ENCODE measurements at places on chromosomes 1 and 21.
A peak's percentile ranks its signal among the peaks of the same experiment; 100 is the strongest.

- DNase-seq = no peak
Measured at GRCh38 chr21:41675574-41675973, 91.3 kb downstream of the RIPK4 start.

DNA sequence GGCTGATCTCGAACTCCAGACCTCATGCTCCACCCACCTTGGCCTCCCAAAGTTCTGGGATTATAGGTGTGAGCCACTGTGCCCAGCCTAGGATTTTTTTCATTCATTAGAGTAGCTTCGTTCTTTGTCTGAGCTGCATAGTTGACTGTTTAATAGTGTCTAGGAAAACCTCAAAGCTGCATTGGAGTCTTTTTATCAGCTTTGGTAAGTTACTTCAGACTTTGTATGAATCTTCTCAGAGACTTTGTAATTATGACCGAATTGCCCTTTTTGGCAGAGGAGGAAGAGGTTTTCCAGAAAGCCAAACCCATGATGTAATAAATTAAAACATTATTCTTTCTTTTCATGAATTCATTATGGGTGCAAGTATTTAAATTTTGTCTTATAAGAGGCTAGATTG is 5.1 kb downstream of the DNAJB4 start:
- peak; percentile 61 for DNase-seq

GRCh38 chr1:76793594-76793993 is 73.7 kb upstream of the ST6GALNAC5 start:
- DNase-seq = no peak

GRCh38 chr1:25733271-25733670 is 66.7 kb upstream of the SELENON start:
- no peak for DNase-seq

DNA sequence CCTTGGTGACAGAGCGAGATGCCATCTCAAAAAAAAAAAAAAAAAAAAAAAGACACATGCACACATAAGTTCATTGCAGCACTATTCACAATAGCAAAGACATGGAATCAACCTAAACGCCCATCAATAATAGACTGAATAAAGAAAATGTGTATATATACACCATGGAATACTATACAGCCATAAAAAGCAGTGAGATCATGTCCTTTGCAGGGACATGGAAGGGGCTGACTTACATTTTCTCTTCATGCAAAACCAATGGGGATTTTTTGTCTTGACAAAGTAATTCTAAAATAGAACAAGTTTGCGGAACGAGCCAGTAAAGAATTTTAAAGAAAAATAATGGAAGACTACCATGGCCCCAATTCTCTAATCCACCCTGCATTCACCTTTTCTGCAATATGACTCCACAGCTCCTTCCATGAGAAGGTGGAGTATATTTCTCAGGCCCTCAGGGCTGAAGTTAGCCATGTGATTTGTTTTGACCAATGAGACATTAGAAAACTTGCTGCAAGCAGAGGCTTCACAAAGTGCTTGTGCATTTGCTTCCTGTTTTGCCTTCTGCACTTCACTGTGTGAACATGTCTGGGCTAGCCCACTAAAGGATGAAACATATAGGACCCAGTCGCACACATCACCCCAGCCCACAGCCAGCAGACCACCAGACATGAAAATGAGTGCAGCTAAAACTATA is 78.8 kb upstream of the NR5A2 start:
- DNase-seq = no peak

DNA sequence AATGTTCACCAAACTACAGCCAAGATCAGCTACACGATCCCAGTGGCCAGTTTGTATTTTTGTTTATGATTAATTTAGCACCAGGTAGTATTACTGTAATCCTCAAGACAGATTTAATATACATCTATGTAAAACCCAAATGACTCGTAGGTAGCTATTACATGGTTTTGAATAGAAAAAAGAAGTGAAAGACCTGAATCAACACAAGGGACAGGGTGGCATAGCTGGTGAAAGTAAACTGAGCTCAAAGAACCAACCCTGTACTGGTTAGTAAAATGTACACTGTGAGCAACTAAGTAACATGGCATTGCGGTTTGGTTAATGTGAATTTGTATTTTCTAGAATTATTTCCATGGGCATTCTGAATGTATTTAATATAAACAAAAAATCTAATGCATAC is 8.8 kb downstream of the GPATCH2 start:
- no peak for DNase-seq

DNA sequence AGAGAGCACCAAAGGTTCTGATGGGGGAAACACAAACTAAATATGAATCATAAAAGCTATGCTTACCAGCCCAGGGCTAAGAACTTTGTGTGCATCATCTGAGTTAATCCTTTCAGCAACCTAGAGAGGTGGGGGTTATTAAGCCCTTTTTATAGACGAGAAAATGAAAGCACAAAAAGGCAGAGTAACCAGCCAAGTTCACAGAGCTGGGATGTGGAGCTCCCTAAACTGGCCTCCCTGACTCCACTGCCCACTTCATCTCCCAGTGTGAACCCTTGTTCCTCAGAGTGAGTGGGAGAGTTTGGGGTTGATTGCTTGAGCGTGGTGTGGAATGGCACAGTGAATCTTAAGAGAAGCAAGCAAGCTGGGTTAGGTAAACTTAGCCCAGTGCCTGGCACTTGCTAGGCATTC is 10.8 kb upstream of the BCAR3 start:
- no peak for DNase-seq

DNA sequence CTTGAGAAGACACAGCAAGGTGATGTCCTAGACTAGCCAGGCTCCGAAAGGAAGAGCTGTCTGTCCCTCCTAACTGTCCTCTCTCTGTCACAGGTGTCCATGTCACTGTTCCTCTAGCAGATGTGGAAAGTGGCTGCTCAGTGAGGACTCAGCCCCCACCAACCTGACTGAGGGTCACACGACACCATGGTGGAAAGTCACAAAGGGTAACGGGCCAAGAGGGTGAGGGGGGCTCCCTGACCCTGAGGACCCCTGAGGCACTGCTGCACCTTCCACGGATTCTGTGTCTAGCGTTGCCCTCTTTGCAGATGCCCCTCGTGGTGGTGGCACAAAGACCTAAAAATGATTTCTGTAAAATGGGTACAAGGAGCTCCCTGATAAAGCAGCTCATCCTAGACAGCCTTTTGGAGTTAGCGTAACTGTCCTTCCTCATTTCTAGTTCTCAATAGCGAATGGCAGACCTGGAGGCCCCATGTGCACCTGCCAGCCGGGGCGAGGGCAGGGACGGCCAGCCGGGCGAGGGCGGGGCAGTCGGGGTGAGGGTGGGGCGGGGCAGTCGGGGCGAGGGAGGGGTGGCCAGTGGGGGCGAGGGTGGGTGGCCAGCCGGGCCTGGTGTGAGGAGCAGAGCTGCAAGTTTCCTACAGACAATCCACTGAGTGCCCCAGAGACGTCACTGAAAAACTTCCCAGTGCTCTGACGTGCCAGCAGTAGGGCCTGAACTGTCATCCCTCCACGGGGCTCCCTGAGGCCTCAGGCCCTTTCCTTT is 23.4 kb downstream of the POFUT2 start:
- DNase-seq = no peak

- no peak for DNase-seq
Measured at GRCh38 chr1:78291418-78291817, 199.4 kb upstream of the PTGFR start.

DNA sequence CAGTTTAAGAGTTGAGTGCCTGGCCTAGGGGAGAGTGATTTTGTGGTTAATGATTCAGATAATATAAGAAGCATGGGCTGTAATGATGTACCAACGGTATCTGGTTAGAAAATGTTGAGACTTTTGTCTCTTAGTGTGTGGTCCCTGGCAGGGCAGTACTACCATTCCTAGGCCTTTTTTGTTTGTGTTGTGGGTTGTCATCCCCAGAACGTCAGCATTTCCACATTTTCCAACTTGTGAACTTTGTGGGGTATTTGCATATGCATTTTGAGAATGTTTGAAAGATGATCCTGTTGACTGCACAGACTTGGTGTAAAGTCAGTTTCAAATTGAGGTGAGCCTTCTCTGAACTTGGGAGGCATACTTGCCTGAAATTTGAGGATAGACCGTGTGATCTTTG is 11.4 kb downstream of the NEK7 start:
- no peak for DNase-seq

DNA sequence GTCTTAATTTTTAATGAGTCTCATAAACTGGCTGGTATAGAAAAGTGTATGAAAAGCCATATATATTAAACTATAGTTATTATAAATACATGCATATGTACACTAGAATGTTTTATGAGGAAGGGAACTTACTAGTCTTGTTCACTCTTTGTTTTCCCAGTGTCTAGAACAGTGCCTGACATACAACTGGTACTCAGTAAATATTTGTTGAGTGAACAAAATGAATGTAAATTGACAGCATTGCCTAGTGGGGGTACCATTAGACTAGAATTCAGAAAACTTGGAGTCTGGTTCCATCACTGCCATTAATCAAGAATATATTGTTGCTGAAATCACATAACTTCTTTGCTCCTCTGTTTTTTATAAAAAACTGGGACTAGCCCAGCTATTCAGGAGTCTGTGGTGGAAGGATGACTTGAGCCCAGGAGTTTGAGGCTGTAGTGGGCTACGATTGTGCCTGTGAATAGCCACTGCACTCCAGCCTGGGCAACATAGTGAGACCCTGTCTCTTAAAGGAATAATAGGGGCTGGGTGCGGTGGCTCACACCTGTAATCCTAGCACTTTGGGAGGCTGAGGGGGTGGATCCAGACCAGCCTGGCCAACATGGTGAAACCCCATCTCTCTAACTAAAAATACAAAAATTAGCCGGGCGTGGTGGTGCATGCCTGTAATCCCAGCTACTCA is 51.1 kb downstream of the NFIA start:
- no peak for DNase-seq

- DNase-seq = no peak
Measured at GRCh38 chr1:200831091-200831490, 41.7 kb upstream of the GPR25 start.

GRCh38 chr1:59258412-59259032 is 38.4 kb upstream of the FGGY start:
- DNase-seq = no peak

DNA sequence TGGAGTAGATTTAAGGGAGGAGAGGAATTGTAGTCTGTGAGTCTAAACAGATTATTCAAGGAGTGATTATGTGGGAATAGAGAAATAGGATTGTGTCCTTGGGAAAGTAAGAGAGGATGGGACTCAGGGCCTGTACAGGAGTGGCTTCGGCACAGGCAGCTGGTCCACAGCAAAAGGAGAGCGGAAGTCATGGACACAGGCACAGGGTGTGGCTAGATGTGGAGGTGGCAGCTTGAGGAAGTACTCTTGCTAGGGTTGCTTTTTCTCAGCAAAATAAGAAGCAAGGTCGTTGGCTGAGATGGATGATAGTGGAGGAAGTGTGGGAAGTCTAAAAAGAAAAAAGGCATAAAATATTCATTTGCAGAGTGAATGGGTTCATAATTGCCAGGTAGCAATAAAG is 18.5 kb upstream of the ZNF648 start:
- no peak for DNase-seq

- DNase-seq = no peak
Measured at GRCh38 chr1:208203848-208204609, 40.2 kb downstream of the PLXNA2 start.

DNA sequence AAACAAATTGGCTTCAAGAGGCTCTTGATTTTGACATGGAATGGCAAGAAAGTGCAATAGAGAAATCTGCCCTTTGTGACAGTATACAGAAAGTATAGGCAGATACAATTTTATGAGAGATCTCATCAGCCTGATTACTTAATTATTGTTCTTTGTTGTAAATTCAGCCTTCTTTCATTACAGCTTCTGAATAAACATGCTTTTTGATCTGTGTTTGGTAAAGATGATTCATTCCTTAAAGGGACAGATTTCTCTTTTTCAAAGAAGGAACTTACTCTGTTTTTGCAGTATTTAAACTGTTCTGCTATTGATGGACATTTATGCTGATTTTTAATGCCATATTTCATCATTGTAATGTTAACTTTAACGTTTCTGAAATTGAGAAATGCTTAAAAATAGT is 13.7 kb upstream of the MPC2 start:
- DNase-seq = no peak

DNA sequence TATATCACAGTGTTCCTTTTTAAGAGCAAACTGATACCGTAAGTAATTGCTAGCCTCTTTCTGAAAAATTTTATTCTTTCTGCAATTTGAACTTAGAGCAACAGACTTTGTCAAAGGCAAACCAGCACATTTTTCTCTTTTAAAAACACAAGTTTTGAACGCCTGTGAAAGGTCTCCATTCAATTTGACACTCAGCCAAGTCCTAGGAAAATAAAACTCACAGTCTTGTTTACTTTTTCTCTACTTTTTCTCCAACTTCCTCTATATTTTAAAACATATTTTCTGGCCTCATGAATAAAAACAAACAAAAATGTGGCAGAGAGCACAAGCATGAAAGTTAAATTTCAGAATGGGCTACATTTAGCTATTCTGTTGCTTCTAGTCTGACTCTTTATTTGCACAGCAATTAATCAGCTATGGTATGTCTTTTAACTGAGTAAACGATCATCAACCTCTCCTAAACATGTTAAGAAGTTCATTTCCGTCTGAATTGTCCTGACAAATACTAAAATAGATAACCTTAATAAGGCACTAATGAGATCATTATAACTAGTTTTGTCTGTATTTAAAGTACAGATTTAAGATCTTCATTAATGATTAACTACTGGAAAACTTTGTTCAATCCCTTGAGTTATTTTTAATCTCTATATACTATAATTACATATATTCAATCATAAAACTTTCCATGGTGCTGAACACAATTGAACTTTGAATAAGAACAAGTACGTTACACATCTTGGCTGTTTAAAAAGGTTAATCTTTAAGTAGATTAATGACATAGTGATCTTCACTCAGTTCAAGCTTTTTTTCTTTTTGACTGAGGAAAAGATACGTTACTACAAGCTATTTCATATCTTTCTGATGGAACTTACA is 550.6 kb downstream of the PTBP2 start:
- DNase-seq = no peak

- no peak for DNase-seq
Measured at GRCh38 chr1:43610339-43610738, 39.6 kb upstream of the KDM4A start.

- no peak for DNase-seq
Measured at GRCh38 chr1:84480650-84481049, 1.6 kb downstream of the RPF1 start.

DNA sequence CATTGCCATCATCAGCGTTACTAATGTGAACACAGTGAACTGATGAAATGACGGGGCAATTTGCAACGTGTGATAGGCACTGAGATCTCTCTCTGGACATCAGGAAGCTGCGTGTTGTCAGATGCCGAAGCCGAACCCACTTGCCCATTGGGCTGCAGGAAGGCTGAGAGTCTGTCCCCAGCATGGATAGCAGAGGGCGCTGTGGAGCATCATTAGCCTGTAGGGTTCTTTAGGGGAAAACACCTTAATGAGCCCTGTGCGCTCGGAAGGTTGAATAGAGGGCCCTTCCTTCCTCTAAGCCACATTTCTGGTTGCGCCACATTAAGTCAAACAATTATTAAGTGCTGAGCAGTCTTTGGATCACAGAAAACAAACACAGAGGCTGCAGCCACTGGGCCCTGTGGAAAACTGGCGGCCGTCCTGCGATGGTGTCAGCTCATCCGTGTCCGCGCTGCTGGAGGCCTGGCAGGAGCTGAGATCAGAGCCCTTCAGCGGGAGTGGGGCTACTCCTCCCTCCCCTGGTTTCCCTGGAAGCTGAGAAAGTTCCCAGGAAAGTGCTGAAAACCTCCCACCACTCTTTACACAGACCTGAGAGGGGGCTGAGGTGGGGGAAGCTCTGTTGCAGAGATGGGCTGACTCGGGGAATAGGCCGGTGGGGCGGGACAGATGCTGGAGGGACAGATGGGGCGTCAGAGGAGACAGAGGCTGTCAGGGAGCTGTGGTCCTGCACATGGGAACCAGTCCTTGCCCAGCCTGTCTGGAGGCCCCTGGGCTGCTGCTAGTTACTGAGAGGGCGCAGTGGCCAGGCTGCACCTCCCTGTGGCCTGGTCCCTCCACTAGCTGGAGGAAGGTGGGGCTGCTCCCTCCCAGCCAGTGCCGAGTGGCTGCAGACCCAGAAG is 12.7 kb downstream of the TFF2 start:
- DNase-seq = peak; percentile 63
